ENCODE measurements at places on chromosomes 5 and 9.
A peak's percentile ranks its signal among the peaks of the same experiment; 100 is the strongest.

GRCh38 chr5:53090229-53090628 lies 19.3 kb downstream of the MOCS2 start:
- peak; percentile 24 for DNase-seq

GRCh38 chr5:108813673-108814072 lies 66.0 kb downstream of the FER start:
- DNase-seq = no peak

GRCh38 chr9:14316602-14317300 lies 2.8 kb upstream of the NFIB start:
- DNase-seq = no peak

- no peak for DNase-seq
Observed at GRCh38 chr5:172380987-172381643, 73.2 kb downstream of the SH3PXD2B start.

- DNase-seq = no peak
Observed at GRCh38 chr5:106600803-106601202, 1069.9 kb downstream of the EFNA5 start.

GRCh38 chr5:35478856-35479682 lies 138.6 kb upstream of the SPEF2 start:
- DNase-seq = no peak

DNA sequence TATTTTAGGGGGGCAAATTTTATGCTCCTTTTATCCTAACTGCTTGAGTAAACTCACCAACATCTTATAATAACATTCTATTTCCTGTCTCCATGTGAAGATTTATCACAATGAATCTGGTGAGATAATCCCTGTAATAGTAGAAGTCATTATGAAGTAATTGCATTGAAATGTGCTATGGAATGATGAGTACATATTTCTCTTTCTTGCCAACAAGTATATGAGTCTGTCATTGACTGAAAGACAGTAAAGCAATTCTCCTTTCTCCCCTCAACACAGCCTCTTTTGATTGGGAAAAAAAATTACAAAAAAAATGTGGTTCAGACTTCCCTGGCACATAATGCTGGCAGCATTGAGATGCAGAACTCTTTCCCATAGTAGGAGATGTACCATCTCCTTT lies 459.2 kb upstream of the RGMB start:
- DNase-seq = no peak

GRCh38 chr5:177005619-177006264 lies 837 bp downstream of the UIMC1 start:
- peak; percentile 45 for DNase-seq

DNA sequence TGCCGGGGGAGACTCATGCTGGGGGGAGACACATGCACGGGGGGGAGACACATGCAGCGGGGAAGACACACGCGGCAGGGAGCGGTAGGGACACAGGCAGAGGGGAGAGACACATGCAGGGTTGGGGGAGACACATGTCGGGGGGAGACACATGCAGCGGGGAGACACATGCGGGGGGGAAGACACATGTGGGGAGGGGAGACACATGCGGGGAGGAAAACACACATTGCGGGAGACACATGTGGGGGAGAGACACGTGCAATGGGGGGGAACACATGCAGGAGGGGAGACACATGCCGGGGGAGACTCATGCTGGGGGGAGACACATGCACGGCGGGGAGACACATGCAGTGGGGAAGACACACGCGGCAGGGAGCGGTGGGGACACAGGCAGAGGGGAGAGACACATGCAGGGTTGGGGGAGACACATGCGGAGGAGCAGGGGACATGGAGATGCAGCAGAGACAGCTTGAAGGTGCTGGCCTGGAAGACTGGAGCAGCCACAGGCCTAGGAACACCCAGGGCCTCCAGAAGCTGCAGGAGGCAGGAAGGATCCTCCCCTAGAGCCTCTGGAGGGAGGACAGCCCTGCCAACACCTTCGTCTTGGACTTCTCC lies 20.3 kb upstream of the OLFM1 start:
- no peak for DNase-seq

DNA sequence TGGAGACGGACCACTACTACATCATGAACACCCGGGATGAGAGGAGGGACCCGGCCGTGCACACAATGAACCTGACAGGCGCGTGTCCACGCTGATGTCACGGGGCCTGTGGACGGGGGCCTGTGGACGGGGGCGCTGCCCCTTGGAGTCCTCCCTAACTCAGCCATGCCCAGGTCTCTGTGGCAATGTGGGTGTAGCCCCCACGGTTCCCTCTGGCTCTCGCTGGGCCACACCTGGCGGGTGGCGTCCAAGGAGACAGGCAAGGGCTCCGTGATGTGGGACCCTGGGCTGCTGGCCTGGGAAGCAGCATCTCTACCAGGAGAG lies 22.1 kb downstream of the PAEP start:
- no peak for DNase-seq

Measured in stimulated activated CD8-positive, alpha-beta memory T cell treated with anti-CD3 and anti-CD28 coated beads, Interleukin-15, amount 100 ng/mL, for 48 hours (primary cell).